NCI-H460 (cell line): ENCODE measurements at places on chromosomes 13 and 19.

GRCh38 chr19:38676023-38676877 is 28.8 kb downstream of the ACTN4 start:
- DNase-seq: no peak

GRCh38 chr13:78102741-78103140 is 184.1 kb upstream of the EDNRB start:
- DNase-seq: no peak

- no peak for DNase-seq
Observed at GRCh38 chr19:35901854-35902661, at the start of gene HCST. HCST (plus strand) TSS chr19:35902529; CDS start chr19:35902594, 65 bp downstream.

GRCh38 chr19:18595475-18595874 is 6.9 kb downstream of the REX1BD start:
- DNase-seq: no peak

GRCh38 chr13:97225533-97225932 is 3.4 kb downstream of the MBNL2 start:
- no peak for DNase-seq

DNA sequence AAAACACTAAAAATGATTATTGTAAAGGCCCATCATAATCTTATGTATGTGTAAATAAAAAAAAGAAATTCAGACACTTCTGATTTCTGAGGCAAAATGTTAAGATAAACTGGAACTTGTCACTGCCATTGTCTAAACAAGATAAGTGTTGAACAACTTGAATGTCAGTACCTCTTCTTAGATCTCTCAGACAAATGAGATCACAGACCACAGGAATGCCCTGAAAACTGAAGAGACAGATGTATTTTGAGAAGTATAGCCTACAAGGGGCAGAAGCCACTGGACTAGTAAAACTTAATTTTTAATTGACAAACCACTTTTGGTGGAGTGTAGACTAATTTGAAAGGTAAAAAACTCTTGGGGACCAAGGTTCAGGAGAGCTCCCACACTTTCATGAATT is 375.5 kb upstream of the SLITRK5 start:
- no peak for DNase-seq

GRCh38 chr19:38361633-38362075 is 12.7 kb upstream of the PSMD8 start:
- peak; percentile 59 for DNase-seq

DNA sequence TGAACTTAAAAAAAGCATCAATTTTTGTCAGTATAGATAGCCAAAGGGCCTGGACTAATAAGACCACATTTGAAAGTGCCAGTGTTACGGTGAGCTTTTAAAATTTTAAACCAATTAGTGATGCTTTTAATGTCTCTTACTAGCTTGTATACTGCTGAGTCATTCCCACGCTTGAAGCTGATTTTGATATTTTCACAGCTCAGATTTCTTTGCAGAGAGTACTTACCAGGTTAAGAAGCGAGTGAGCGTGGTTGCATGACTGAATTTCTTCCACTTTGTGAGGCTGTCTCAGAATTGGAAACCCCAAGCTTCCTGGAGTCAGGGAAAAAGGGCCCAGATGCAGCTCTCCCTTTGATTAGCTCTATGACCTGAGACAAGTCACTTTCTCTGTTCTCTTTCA is 74.5 kb upstream of the NBEA start:
- DNase-seq: peak; percentile 35

DNA sequence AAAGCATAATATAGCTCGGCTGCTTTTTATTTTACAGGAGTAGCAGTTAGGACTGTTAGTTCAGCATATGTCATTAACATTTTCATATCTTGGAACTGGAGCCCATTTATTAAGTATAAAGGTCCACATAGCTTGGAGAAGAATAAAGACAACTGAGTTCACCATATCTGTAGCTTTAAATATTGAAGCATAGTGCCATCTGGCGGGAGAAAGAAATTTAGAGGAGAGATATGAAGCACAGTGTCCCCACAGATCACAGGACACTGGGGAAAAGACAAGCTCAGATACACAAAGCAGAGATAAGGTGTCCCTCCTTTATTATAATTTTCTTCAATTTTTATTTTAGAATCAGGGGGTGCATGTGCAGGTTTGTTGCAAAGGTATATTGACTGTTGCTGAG is 104.7 kb upstream of the FREM2 start:
- peak; percentile 42 for DNase-seq

- no peak for DNase-seq
Observed at GRCh38 chr13:114140131-114140905, 7.9 kb upstream of the RASA3 start.
